ENCODE measurements at places on chromosomes 13 and 19.

- DNase-seq: no peak
These were observed 4.6 kb upstream of the KBTBD6 start for GRCh38 chr13:41137241-41137640.

DNA sequence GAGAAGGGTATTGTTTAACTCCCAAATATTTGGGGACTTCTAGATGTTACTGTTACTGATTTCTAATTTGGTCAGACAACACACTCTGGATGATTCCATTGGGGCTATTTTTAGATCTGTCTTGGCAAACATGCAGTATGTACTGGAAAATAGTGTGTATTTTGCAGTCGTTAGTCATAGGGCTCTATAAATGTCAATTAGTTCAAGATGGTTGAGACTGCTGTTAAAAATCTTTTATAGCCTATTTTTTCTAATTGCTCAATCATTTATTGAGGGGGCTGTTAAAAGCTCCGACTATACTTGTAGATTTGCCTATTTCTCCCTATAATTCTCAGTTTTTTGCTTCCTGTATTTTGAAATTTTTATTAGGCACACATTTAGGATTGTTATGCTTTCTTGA, 31.4 kb downstream of the PPP5C start:
- DNase-seq: no peak

- no peak for DNase-seq
These were observed 4.4 kb upstream of the ETV2 start for GRCh38 chr19:35637165-35637564.

- DNase-seq: no peak
These were observed 16.5 kb downstream of the NFIX start for GRCh38 chr19:13011653-13012389.

GRCh38 chr13:66378894-66379293, 851.2 kb downstream of the PCDH9 start:
- no peak for DNase-seq

DNA sequence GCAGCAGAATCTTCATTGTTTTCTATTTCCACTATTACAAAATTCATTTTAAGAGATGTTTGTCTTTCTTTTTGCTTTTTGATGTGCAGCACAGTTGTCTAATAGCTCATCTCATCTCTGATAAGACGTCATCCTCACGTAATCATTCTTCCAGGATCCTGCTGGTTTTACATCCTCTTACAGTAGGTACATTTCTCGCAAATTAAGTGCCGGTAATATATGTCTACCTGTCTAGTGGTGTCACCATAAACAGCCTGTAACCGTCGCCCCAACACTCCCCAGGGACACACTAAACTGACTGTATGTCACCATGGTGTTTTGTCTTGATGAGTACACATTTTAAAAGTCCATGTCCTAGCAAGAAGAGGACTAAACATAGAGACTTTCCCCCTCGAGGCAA, 94.5 kb upstream of the VSTM2B start:
- no peak for DNase-seq

GRCh38 chr19:6677883-6678689, 8.1 kb upstream of the TNFSF14 start:
- DNase-seq: no peak

DNA sequence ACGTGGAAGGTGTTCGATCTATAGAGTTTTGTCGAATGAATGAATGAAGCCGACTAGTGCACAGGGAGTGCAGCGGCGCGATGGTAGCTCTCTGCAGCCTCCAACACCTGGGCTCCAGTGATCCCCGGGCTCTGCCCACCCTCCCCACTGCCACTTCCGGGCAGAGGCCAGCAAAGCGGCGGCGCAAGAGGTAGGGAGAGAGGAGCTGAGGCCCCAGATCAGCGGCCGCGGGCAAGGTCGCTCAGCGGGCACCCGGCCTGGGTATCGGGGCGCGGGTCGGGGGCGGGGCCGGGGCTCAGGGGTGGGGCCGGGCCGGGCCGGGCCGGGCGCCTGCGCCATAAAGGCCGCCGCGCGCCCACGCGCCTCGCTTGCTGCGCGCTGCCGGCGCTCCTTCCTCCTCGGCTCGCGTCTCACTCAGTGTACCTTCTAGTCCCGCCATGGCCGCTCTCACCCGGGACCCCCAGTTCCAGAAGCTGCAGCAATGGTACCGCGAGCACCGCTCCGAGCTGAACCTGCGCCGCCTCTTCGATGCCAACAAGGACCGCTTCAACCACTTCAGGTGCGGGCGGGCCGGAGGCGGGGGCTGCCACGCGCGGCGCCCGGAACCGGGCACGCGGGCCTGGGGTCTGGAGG, at the start of gene GPI:
GPI (plus strand) TSS at position 367 of the 633 bp plus-strand sequence; CDS start at position 438, 71 bp downstream.
- DNase-seq: peak; percentile 70

DNA sequence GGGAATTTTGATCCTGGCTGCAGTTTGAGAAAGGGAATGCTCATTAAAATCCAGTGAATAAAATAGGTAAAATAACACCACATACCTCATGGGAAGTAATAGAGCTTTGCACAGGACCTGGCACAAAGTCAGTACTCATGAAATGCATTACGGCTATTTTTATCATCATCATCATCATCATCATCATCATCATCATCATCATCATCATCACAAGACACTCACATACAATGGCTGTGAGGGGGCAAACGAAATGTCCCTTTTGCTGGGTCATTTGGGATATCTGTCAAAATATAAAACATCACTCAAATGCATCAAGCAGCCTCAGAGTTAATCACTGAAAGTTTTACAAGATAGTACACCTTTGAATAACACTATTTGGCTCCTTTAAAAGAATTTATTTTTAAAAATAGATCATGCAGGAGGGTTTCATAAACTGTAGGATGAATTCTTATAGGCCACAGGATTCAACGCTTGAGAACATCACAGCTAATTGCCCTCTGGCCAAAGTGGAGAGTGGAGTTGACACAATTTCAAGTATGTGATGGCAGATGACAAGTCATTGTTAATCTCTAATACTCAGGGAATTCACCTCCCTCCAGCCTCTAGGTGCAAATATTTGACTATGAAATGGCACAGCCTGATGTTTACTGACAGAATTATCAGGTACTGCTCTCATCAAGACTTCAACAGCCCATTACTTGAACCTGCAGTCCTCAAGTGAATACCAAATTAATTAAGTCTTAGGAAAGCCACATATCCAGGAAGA, 14.2 kb upstream of the ZNF599 start:
- no peak for DNase-seq

- DNase-seq: no peak
These were observed 55.2 kb downstream of the ERCC5 start for GRCh38 chr13:102901056-102901455.
